NCI-H187 treated with DMSO at 0.1 percent for 48 hours (cell line): ENCODE measurements at places on chromosomes 16 and 17.

GRCh38 chr16:46765050-46765449 lies 16.9 kb upstream of the MYLK3 start:
- no peak for DNase-seq

DNA sequence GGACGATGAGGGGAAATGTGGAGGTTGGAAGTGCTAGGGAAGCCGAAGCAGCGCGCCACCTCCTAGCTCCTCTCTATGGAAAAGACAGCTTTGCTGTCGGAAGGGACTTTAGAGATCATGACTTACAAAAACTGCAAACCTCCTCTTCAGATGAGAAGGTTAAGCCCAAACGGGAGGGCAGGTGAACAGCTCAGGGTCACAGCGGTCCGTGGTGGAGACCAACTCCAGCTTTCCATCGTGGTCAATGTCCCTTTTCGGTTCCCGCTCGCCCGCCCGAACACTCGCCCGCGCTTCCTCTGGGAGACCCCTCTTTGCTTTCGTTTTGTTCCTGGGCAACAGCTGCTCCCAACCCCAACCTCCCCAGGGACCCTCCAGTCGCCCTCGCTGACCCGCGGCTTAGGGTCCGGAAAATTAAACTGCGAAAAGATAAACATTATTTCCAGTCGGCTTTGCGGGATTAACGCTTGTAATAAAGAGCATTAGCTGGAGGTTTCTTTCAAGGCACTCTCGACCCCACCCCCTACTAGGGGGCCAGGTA lies 7.7 kb downstream of the IRX6 start:
- no peak for DNase-seq

GRCh38 chr17:56599088-56599487 lies 5.6 kb downstream of the NOG start:
- DNase-seq = no peak

DNA sequence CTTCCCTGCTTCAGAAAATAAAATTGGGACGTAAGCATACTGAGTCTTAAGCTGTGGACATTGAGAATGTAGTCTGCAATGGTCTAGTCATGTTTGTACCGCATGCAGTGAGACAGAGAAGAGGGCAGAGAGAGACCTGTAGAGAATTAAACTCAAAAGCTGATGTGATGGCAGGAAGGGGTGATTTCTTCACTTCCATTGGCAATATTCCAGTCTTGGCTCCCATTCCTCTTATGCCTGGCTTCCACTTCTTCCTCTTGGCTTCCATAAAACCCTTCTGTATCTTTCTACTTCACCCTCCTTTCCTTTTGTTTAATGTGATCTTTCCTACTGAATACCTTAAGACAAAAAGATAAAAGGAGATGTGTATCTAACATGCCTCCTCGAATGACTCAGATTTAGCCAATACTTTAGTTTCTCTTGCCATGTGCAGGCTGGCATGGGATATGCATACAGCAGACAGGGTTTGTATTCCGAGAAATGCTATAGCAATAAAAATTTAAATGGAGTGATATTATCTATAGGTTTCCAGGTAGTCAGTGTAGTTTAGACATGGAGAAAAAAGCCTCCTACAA lies 423.1 kb upstream of the DYNLRB2 start:
- DNase-seq = no peak
